ENCODE measurements at places on chromosomes 2 and 18. TPM values are rescaled to one million over a fixed set of nuclear protein-coding genes. Genes with fewer than 3 reads are reported as not detected.

Gene IL1F10
- total RNA-seq, result not detected

Gene LTBP1
- 8.0 TPM for total RNA-seq

Gene MARCO
- total RNA-seq, result 3.2 TPM

Gene DSC2
- total RNA-seq, result 0.56 TPM

Gene KLHL30
- total RNA-seq, result 111 TPM

Gene CAPN14
- not detected for total RNA-seq

Gene APLF
- 2.3 TPM for total RNA-seq

Gene CRYGD
- total RNA-seq, result not detected

Gene TEX44
- not detected for total RNA-seq

Gene PROM2
- total RNA-seq, result not detected

Gene CXCR1
- total RNA-seq, result 0.41 TPM

Gene KCNG2
- total RNA-seq, result not detected

Gene GPAT2
- total RNA-seq, result 1.1 TPM

Gene AQP12B
- total RNA-seq, result not detected

Gene MC2R
- total RNA-seq, result not detected

Gene TMEM163
- not detected for total RNA-seq

Gene MAP2
- total RNA-seq, result 2.4 TPM

Gene IL36A
- not detected for total RNA-seq

Gene GTF2A1L
- 1.8 TPM for total RNA-seq

Gene TPO
- 4.2 TPM for total RNA-seq

Gene CTNNA2
- not detected for total RNA-seq

Gene LONRF2
- total RNA-seq, result 5.0 TPM

Gene HAT1
- 30.6 TPM for total RNA-seq

Gene PRLH
- not detected for total RNA-seq

Gene SOCS6
- total RNA-seq, result 26.8 TPM

Gene GAL3ST2
- total RNA-seq, result not detected

Gene CYBRD1
- total RNA-seq, result 43.0 TPM

Gene PLCL1
- 5.9 TPM for total RNA-seq

Gene VAMP5
- total RNA-seq, result 35.6 TPM

Gene PRKAG3
- 34.0 TPM for total RNA-seq

Gene GCG
- not detected for total RNA-seq

Gene SLC5A7
- 0.04 TPM for total RNA-seq

Gene MC4R
- not detected for total RNA-seq

Gene DES
- total RNA-seq, result 19,008 TPM

Gene VWA3B
- total RNA-seq, result not detected

Gene RAB17
- not detected for total RNA-seq

Gene BOD1L2
- total RNA-seq, result not detected

Gene DYNAP
- total RNA-seq, result not detected

Gene XIRP2
- total RNA-seq, result 3,644 TPM

Gene MREG
- total RNA-seq, result not detected

Gene GNAL
- 13.1 TPM for total RNA-seq

Gene LNPK
- total RNA-seq, result 84.4 TPM

Gene CLEC4F
- 0.59 TPM for total RNA-seq

Gene CYS1
- total RNA-seq, result 0.42 TPM

Gene DSG3
- not detected for total RNA-seq

Gene RPRM
- not detected for total RNA-seq

Gene GPR45
- not detected for total RNA-seq

Gene FSIP2
- total RNA-seq, result 0.04 TPM

Gene REG3A
- total RNA-seq, result not detected

Gene INPP5D
- 2.1 TPM for total RNA-seq

Gene MSGN1
- not detected for total RNA-seq

Gene ARHGAP15
- total RNA-seq, result 1.3 TPM

All from gastrocnemius medialis (tissue), 4 donors.